Bronchus fibroblast of lung (primary cell): ENCODE measurements at places on chromosomes 1 and 21. TPM values are rescaled to one million over a fixed set of nuclear protein-coding genes. Genes with fewer than 3 reads are reported as not detected.

Gene CCDC185
- total RNA-seq, result not detected in 2 replicates

Gene CD52
- not detected in 2 replicates for total RNA-seq

Gene MIXL1
- total RNA-seq, result not detected in 2 replicates

Gene RCSD1
- total RNA-seq, result under 0.01 TPM in 2 replicates

Gene NCAM2
- total RNA-seq, result 0.84 and 1.0 TPM in 2 replicates

Gene WNT3A
- not detected in 2 replicates for total RNA-seq

Gene ANGPTL3
- not detected in 2 replicates for total RNA-seq

Gene LMX1A
- total RNA-seq, result not detected in 2 replicates

Gene KRTAP10-3
- total RNA-seq, result not detected in 2 replicates

Gene FCRL2
- not detected in 2 replicates for total RNA-seq

Gene ATP1A2
- 0.50 and 1.5 TPM in 2 replicates for total RNA-seq

Gene TFAP2E
- under 0.01 TPM in 1 of 2 replicates, not detected in the other for total RNA-seq

Gene ANKRD35
- 6.8 and 7.4 TPM in 2 replicates for total RNA-seq

Gene SH3GLB1
- total RNA-seq, result 28.2 and 28.9 TPM in 2 replicates
